ENCODE measurements at places on chromosomes 4 and X.

- H3K27me3 ChIP-seq, result peaks cover 6% of the 10 kb centered on the region
- no peak overlapping the region for H3K27ac ChIP-seq
- no peak for DNase-seq
- no peaks in the 10 kb centered on the region for H3K36me3 ChIP-seq
Observed at GRCh38 chr4:3796960-3797359, 30.8 kb downstream of the ADRA2C start.

GRCh38 chr4:155769090-155769489 lies 10.3 kb downstream of the GUCY1B1 start:
- H3K27me3 ChIP-seq, result peaks cover 2% of the 10 kb centered on the region
- no peak for DNase-seq
- H3K4me1 ChIP-seq, result peaks cover 2% of the 10 kb centered on the region
- H3K27ac ChIP-seq, result no peak overlapping the region
- no peak overlapping the region for H3K4me3 ChIP-seq
- H3K36me3 ChIP-seq, result no peaks in the 10 kb centered on the region

DNA sequence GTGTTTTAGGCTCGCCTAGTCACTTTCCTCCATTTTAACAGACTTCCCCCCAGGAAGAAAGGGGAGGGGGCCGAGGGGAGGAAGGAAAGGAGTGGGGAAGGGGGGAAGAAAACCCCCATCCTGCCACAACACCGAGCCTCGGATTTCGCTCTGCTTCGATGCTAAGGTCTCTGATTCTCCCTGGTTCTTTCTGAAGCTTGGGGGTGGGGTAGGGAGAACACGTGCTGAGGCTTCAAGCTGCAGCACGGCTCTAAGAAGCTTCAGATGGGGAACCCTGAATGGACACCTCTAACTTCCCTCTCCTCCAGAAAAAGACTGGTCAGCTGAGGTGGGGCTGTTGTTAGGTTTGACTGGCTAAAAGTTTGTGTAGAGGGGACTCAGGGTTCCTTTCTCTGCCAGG lies 61.8 kb downstream of the RHOH start:
- no peak overlapping the region for H3K27ac ChIP-seq
- H3K4me1 ChIP-seq, result peaks cover 7% of the 10 kb centered on the region
- no peaks in the 10 kb centered on the region for H3K27me3 ChIP-seq
- no peak for DNase-seq

DNA sequence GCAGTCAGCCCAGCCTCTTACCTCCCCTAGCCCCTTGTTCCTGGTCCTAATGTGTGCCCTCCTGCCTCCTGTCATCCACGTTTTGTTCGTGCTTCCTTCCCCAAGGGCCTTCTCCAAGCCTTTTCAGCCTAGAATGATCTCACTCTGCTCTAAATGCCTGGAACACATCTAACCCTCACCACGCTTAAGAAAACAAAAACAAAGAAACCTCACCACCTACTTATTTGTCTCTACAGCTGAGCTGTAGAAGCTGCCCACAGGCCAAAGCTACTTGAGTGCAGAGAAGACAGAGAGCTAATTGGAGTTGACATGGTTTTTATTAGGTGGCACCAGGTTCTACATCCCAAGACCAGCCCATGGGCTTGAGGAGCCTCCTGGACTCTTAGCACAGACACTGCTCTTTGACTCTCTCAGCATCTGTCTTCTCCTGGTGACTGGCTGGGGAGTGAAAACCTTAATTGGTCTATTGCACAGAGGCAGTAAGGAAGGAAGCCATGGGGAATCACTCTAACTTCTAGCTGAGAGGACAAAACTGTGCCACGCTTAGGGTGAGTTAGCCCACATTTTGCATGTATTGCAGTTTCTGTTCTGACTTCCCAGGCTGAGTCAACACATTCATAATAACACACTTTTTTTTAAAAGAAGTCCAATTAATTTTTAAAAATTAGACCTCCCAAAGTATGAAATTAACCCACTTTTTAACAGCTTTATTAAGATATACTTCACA lies 52.3 kb upstream of the PDK3 start:
- no peak overlapping the region for H3K4me3 ChIP-seq
- peaks cover 2% of the 10 kb centered on the region for H3K27me3 ChIP-seq
- H3K27ac ChIP-seq, result no peak overlapping the region
- DNase-seq, result no peak

DNA sequence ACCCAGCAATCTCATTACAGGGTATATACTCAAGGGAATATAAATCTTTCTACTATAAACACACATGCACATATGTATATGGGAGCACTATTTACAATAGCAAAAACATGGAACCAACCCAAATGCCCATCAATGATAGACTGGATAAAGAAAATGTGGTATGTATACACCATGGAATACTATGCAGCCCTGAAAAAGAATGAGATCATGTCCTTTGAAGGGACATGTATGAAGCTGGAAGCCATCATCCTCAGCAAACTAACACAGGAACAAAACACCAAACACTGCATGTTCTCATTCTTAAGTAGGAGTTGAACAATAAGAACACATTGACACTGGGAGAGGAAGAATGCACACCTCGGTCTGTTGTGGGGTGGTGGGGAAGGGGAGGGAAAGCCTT lies 80.6 kb upstream of the TBX22 start:
- H3K4me1 ChIP-seq, result no peaks in the 10 kb centered on the region
- no peaks in the 10 kb centered on the region for H3K36me3 ChIP-seq
- H3K27ac ChIP-seq, result no peak overlapping the region

- no peak overlapping the region for H3K4me3 ChIP-seq
- no peak for DNase-seq
- no peaks in the 10 kb centered on the region for H3K36me3 ChIP-seq
- peaks cover 7% of the 10 kb centered on the region for H3K4me1 ChIP-seq
- H3K27ac ChIP-seq, result peak overlapping the region; percentile 81
Observed at GRCh38 chrX:48617542-48618340, 20.4 kb downstream of the WDR13 start.

- no peaks in the 10 kb centered on the region for H3K36me3 ChIP-seq
- no peak for DNase-seq
- no peaks in the 10 kb centered on the region for H3K27me3 ChIP-seq
- no peak overlapping the region for H3K27ac ChIP-seq
- peaks cover 15% of the 10 kb centered on the region for H3K4me1 ChIP-seq
Observed at GRCh38 chrX:27435031-27435430, 28.1 kb downstream of the PPP4R3C start.

- no peak for DNase-seq
- H3K36me3 ChIP-seq, result no peaks in the 10 kb centered on the region
- no peaks in the 10 kb centered on the region for H3K4me1 ChIP-seq
- H3K4me3 ChIP-seq, result no peak overlapping the region
Observed at GRCh38 chrX:85140964-85141363, 102.6 kb downstream of the SATL1 start.

DNA sequence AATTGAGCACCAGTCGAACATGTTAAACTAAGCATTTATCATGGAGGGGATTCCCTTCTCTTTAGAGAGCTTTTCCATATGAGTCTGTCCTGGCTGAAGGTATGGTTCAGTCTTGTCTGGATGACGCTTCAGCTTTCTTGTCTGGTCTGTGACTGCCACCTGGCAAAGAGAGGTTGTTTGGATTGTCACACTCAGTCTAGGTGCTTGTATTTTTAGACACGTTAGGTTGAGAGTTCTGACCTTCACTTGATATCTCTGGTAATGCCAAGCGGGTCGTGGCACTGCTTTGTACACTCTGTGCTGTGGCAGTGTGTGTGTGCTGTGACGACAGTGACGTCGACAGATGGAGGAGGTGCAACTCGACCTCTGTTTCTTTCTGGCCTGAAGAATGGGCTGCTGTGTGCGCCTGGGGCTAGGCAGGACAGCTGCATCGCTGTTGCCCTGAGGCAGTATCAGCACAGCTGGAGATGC lies 12.6 kb downstream of the NOCT start:
- H3K27ac ChIP-seq, result peak overlapping the region; percentile 89
- DNase-seq, result no peak
- H3K36me3 ChIP-seq, result peaks cover 7% of the 10 kb centered on the region
- H3K4me1 ChIP-seq, result peaks cover 15% of the 10 kb centered on the region

DNA sequence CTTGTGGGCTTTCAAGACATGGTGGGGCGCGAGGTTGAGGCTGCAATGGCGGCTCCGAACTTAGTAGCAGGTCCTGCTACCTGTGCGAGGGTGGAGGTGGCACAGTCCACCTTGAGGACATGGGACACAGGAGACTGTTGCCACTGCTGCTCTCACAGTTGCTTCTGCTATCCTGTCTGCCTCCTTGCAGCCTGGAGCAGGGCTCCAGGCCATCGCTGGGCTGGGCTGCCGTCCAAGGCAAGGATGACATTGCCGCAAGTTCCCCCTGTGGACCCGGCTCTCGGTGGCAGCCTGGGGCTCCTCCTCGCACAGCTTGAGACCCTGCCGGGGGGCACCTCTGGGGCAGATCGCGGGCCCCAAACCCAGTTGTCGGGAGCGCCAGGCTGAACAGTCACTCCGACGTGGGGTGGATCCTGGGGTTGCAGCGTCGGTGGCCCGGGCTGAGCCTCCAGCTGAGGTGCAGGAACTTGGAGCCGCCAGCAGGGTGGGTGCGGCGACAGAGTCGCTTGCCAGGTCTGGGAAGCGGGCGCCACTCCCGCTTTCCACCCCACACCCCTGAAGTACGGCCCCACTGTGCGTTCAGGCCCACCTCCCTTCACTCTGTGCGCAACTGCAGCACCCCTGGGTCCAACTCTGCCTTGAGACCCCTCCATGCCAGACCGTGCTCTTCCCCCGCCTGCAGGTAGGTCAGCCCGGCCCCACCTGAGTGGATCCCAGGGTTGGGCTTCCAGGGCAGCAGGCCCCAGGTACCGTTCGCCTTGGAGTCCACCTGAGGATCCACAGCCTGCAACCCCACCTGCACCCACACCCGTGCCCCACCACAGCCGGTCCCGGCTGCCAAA lies 192.7 kb upstream of the NUDT6 start:
- H3K36me3 ChIP-seq, result peaks cover 13% of the 10 kb centered on the region
- no peaks in the 10 kb centered on the region for H3K27me3 ChIP-seq
- H3K27ac ChIP-seq, result no peak overlapping the region
- no peak overlapping the region for H3K4me3 ChIP-seq
- no peaks in the 10 kb centered on the region for H3K4me1 ChIP-seq

DNA sequence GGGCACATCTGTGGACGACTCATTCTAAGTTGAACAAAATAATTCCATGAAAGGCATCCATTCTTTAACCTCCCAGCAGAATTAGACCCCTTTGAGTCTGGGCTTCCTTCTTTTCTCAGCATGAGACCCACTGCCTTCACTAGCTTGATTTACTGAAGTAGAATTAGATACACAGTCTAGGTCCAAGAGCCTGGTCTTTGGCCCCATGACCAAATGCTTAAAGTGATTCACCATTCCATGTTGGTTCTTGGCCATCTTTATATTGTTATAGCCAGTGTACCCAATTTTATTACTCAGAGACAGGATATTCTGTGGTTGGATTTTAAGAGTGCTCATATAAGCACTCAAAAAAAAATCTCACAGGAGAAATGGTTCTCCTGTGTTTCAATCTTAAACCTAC lies 155.3 kb upstream of the GPC4 start:
- H3K4me1 ChIP-seq, result no peaks in the 10 kb centered on the region
- H3K27ac ChIP-seq, result no peak overlapping the region
- no peak for DNase-seq
- no peaks in the 10 kb centered on the region for H3K36me3 ChIP-seq
- no peaks in the 10 kb centered on the region for H3K27me3 ChIP-seq

DNA sequence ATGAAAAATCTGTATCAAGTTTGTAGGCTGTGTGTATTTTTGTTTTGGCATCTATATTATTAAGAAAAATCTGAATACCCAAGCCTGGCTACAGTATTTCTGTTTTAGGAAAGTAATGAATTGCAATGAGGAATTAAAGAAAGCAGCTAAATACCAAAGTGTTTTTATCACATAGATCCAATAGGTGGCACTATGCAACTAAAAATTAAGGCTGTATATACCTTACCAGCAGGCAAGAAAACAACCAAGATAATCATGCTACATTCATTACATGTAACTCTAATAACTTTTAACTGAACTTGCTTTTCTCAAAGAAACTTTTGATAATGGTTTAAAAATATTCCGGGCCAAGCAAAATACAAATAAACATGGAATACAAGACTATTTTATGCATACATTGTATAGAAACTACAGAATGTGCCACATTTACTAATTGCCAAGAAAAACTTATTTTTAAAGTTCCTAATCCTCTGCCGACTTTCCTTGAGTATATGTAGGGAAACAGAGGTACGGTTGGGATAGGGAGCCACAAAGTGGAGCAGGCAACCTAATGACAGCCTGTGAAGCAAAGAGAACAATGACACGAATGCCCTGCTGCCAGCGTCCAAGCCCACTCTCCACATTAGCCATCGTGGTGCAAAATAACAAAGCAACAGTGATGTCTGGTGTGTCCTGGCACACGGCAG lies 63.7 kb downstream of the SEC24D start:
- no peak overlapping the region for H3K4me3 ChIP-seq
- DNase-seq, result no peak
- peaks cover 4% of the 10 kb centered on the region for H3K36me3 ChIP-seq
- H3K27ac ChIP-seq, result no peak overlapping the region

DNA sequence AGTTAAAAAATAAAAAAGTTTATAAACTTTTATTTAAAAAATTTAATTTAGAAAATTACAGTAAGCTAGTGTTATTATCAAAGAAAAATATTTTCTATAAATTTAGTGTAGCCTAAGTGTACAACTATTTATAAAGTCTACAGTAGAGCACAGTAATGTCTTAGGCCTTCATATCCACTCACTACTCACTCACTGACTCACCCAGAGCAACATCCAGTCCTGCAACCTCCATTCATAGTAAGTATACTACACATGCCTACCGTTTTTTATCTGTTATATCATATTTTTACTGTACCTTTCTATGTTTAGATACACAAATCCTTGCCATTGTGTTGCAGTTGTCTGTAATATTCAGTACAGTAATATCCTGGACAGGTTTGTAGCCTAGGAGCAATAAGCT lies 129.0 kb upstream of the FAM47B start:
- DNase-seq, result no peak
- no peaks in the 10 kb centered on the region for H3K4me1 ChIP-seq
- no peaks in the 10 kb centered on the region for H3K36me3 ChIP-seq

DNA sequence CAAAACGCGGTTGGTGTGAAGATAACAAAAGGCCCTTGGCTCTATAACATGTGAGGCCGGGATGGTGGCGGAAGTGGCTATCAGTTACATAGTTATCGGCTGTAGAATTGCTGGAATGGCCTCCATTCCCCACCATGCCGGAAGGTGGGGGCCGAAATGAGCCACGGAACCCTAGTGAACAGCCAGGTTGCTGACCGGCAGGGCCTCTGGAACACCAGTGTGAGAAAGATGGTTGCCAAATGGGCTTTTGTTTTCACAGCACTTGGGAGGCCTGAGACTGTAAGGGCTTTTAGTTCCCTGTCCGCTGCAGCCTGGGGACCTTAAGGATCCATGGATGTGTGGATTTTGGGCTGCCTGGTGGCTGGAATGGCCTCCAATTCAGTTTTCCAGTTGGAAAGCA lies 23.3 kb upstream of the ARX start:
- H3K36me3 ChIP-seq, result no peaks in the 10 kb centered on the region
- H3K4me3 ChIP-seq, result no peak overlapping the region
- no peak for DNase-seq
- no peaks in the 10 kb centered on the region for H3K27me3 ChIP-seq
- no peaks in the 10 kb centered on the region for H3K4me1 ChIP-seq
- H3K27ac ChIP-seq, result no peak overlapping the region

- no peak overlapping the region for H3K4me3 ChIP-seq
- no peaks in the 10 kb centered on the region for H3K36me3 ChIP-seq
- peaks cover 4% of the 10 kb centered on the region for H3K4me1 ChIP-seq
- H3K27me3 ChIP-seq, result peaks cover 13% of the 10 kb centered on the region
- no peak overlapping the region for H3K27ac ChIP-seq
Observed at GRCh38 chr4:183370786-183371185, 48.6 kb upstream of the CLDN24 start.

GRCh38 chrX:105150557-105150956 lies 69.9 kb downstream of the TEX13A start:
- H3K27ac ChIP-seq, result no peak overlapping the region
- no peaks in the 10 kb centered on the region for H3K4me1 ChIP-seq

GRCh38 chr4:22238742-22239141 lies 277.1 kb downstream of the ADGRA3 start:
- H3K36me3 ChIP-seq, result no peaks in the 10 kb centered on the region
- H3K4me1 ChIP-seq, result peaks cover 12% of the 10 kb centered on the region
- no peak overlapping the region for H3K27ac ChIP-seq
- DNase-seq, result no peak
